Activated CD4-positive, CD25-positive, alpha-beta regulatory T cell treated with anti-CD3 and anti-CD28 coated beads, Interleukin-2, amount 50 U/mL, for 24 hours (primary cell): ENCODE measurements at places on chromosomes 7 and 10.

DNA sequence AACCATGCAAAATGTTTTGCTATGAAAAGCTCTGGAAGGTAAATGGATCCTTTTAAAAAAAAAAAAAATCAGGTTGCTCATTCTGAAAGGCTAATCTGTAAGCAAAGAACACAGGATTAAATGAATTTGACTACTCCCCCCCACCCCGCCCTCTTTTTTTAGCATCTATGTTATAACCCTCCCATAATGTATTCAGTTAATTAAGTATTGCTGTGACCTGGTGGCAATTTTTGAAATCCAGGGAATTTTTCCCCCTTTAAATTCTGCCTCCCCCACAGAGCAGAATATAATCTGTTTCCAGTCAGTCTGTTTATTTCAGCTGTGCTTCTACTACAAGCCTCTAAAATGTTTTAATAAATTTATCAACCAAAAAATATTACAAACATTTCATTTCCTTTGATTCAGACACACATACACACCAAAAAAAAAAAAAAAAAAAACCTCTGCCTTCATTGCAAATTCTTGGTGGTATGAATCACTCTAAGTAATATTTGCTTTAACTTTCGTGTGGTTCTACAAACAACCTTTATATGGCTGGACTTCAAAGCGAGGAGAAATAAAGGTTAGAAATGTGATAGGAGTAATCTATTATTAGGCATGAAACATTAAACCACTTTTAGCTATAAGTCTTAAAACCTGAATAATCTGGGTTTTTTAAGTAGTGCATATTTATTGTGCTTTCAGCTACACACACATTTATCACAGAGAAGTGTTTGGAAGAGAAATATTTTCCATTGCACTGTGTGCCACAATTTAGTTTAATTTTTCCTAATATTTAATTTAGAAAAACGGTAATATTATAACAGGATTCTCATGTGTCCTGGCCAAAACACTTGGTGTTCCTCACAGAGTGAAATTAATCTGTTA, 64.4 kb upstream of the ARID5B start:
- peak; percentile 62 for ATAC-seq

- ATAC-seq, result no peak
These were observed 7.3 kb downstream of the TRA2A start for GRCh38 chr7:23524473-23524872.

DNA sequence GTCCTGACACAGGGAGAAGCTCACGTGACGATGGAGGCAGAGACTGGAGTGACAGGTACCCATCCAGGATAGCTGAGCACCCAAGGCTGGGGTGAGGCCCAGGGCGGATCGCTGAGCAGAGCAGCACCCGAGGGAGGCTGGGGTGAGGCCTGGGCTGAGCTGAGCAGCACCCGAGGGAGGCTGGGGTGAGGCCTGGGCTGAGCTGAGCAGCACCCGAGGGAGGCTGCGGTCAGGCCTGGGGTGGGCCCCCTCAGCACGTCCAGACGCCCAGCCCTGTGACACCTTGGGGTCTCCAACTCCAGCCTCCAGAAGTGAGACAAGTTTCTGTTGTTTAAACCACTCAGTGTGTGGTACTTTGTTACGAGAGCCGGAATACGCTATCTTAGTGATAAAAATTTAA, 236.3 kb downstream of the ZMYND11 start:
- no peak for ATAC-seq

DNA sequence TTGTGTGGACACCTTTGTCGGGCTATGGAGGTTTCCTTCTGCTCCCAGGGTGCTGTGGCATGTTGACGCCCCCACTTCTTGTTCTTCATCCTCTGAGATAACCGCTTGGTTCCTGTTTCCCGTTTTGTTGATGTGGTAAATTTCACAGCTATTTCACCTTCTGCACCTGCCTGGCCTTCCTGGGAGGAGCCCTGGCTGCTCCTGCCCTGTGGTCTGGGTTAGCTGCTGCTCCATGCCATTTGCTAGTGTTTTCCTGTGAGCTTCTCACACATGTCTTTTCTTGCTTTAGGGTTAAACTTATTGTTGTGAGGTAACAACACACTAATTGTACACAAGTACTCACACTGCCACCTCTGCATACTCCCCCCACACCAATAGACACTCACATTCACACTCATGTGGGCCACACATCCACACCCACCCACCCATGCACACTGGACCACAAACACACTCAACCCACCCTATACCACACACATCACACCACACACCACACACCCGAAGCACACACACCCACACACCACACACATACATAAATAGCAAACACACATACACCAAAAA, 46.5 kb upstream of the MSMB start:
- ATAC-seq, result peak; percentile 4

GRCh38 chr7:120658516-120658915, 199.4 kb downstream of the TSPAN12 start:
- no peak for ATAC-seq

GRCh38 chr7:75843613-75844116, 30.1 kb upstream of the CCL24 start:
- ATAC-seq, result no peak

- no peak for ATAC-seq
These were observed 311.3 kb upstream of the ZMIZ1 start for GRCh38 chr10:78757344-78757925.

DNA sequence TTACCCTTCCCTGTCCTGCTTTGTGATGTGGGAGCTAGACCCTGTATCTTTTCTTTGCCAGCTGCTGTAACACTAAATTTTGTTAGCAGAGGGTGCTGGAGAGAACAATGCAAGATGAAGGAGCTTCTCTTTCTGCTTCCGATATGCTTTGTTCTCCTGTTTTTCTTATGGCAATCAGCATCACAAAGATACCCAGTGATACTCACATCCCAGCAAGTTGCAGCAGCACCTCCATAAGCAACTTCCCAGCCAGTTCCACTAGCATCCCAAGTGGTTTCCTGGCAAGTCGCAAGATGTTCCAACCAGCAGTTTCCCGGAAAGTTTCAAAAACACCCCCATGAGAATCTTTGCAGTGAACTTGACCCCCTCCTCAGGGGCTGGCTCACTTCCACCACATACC, 148.6 kb downstream of the IMMP2L start:
- ATAC-seq, result no peak

DNA sequence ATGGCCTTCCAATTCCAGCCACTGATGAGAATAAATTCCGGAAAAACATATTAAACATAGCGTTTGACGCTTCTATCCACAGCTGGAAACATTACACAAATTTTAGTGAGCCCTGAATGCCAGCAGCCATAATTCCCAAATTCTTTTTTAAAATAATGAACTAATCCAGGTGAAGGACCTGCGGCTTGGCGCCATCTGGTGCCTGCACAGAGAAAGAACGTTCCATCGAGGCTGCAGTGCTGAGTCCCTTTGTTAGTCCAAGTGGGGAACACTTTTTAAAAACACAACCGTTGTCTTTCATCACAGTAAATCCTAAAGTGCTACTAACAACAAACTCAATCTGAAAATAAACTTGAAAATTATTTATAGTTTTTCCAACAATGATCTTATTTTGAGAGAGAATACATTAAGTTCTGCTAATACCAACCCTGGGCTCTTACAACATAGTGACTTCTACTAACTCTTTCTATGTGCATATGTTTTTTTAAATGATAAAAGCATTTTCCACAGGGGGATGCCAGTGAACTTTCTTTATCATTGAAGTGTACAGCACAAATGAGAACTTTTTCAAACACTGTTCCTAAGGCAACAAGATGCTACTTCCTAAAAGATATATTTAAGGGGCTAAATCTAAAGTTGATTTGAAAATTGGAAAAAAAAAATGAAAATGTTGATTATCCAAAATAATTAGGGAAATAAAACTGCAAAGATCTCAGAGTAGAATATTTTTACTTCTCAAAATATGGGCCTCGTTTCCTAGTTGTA, 166.9 kb upstream of the RNF32 start:
- ATAC-seq, result no peak

DNA sequence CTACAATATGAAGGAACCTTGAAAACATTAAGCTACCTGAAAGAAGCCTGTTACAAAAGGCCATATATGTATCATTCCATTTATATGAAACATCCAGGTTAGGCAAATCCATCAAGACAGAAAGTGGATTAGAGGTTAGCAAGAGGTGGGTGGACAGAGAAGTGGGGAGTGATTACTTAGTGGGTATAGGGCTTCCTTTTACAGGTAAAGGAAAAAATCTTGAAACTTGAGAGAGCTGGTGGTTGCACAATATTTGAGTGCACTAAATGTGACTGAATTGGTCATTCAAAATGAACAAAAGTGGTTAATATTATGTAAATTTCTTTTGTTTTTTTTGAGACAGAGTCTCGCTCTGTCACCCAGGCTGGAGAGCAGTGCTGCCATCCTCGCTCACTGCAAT, 119.4 kb upstream of the KIF5B start:
- ATAC-seq, result no peak

DNA sequence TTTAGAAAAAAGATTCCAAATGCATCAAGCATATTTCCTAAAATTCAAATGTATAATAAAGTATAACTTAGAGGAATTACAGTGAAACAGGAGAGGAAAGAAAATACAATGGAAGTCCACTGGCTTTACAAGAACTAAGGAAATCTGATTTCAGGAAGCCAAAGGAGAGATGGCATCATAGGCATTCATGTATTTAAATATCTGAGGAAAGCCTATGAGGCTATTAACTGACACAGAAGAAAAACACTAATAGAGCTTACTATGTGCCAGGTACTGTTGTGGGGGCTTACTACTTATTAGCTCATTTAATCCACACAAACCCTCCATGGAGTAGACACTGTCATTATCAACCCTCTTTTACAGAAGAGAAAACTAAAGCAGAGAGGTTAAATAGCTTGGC, 92.2 kb downstream of the SRPK2 start:
- ATAC-seq, result no peak

GRCh38 chr10:62000037-62000603, 98.6 kb downstream of the ARID5B start:
- ATAC-seq, result no peak

DNA sequence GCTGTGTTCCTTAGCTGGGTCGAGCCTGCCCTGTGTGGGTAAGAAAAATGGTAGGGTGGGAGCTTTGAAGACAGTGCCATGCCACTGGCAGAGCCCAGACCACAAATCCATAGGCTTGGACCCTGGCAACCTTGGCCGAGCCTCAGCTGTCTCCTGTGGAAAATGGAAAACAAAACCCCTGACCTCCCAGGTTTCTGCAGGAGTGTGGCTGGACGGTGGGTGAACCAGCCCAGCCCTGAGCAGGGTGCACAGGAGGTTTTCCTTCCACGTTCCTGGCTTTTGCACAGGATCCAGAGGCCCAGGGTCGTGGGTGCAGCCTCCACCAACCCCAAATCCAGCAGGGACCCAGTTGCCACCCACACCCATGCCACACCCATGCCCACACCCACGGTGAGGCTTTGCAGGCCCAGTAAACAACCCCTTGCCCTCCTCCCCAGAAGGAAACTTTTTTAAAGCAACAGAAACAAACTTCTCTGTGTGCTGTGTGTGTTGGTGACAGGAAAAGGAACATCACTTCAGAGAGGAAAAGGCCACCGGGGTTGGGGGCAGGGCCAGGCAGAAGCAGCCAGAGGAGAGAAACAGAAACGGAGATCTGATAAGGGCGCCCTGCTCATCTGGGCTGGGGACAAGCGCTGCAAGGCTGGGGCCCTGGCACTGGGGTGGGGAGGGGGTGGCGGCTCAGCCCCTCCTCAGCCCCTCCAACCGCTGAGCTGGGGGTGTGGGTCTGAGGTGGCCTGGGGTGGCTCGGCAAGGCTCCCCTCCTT, 20.7 kb upstream of the ZMIZ1 start:
- ATAC-seq, result peak; percentile 79

GRCh38 chr10:1057106-1057657, 997 bp downstream of the WDR37 start:
- no peak for ATAC-seq

- no peak for ATAC-seq
These were observed 42.1 kb downstream of the ASB4 start for GRCh38 chr7:95527776-95528250.

DNA sequence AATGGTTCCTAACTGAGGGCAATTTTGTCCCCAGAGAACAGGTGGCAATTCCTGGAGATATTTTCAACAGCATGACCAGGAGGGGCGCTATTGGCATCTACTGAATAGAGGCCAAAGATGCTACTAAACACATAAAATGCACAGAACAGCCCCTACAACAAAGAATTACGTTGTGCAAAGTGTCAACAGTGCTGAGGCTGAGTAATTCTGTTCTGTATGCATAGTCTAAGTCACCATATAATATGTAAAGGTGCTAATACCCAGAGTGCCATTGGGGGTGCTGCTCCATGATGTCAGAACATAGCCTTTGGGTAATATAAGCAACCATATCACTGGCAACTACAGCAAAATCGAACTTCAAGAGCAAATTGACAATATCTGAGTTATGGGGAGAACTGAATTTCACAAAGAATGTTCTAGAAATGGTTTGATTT, 213.3 kb upstream of the PHYHIPL start:
- ATAC-seq, result no peak

DNA sequence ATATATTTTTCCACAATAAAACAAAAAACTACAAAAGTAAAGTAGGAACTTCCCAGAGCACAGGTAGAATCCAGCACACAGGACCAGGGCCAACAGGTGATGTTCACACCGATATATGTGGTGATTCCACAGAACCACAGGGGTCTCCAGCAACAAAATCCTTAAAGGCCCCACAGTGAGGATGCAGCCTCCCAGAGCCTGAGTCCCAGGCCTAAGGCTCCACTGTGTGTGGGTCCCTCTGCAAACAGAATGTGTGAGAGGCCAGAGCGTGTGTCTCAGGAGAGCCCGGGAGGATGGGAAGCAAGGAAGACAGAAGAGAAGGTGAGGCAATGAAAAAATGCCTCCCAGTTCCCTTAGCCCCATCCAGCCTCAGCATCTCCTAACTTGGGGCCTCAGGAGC, 173.9 kb downstream of the GRID1 start:
- no peak for ATAC-seq

DNA sequence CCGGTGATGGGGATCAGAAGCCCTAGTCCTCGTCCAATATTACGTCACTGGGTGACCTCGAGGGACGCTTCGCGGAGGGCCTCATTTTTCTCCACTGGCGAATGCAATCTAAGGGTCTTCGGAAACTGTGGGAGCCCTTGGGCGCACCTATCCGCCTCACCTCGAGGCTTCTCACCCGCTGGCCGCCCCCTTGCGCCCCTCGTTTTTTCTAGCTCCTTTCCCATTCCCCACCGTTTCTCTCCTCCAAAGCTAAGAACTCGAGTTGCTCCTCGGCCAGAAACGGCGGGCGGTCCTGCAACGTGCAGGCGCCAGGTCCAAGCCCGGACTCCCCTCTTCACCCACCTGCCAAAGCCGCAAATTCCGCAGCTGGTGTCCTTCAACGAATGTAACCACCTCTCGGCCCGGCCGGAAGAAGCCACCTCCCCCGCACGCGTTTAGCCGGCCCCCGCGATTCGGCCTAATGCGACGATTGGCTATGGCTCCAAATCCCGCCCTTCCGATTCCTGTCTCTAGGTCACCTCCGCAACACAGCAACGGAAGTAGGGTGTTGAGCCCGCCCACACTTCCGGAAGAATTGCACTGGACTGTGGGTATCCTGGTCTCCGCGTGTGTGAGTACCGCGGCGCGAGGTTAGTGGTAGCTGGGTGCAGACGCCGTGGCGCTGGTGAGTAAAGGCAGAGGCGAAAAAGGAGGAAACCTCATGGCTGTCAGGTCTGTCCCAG, at the start of the genes ATP5MK and PDCD11:
TSS of gene ATP5MK (minus strand) at position 409 of the 722 bp plus-strand sequence. CDS start 4,018 bp downstream, outside the sequence.
TSS of gene PDCD11 (plus strand) at position 560 of the 722 bp plus-strand sequence. CDS start 1,801 bp downstream, outside the sequence.
- ATAC-seq, result peak; percentile 100

GRCh38 chr7:45157653-45158401, at the start of gene RAMP3:
TSS of gene RAMP3 (plus strand) at chr7:45157791. CDS start at chr7:45157829, 38 bp downstream.
- ATAC-seq, result no peak

- ATAC-seq, result no peak
These were observed 1007.6 kb downstream of the DNAJB9 start for GRCh38 chr7:109577265-109577664.

- peak; percentile 81 for ATAC-seq
These were observed 5.4 kb upstream of the SPACDR start for GRCh38 chr7:100469227-100470044.

- no peak for ATAC-seq
These were observed 81.1 kb upstream of the NEUROD6 start for GRCh38 chr7:31421607-31422006.
